ENCODE measurements at places on chromosomes 11 and 22. TPM values are rescaled to one million over a fixed set of nuclear protein-coding genes. Genes with fewer than 3 reads are reported as not detected.

The TREH gene
- total RNA-seq, result not detected

The BEST1 gene
- total RNA-seq, result 0.51 TPM

The ZP1 gene
- total RNA-seq, result 0.16 TPM

The IFITM5 gene
- not detected for total RNA-seq

The DSCAML1 gene
- total RNA-seq, result 9.0 TPM

Data from mesangial cell (primary cell).